ENCODE measurements at places on chromosomes 2 and 18.

- no peak for DNase-seq
Measured at GRCh38 chr2:160387558-160388262, 105.9 kb downstream of the RBMS1 start.

- no peak for DNase-seq
Measured at GRCh38 chr18:58009166-58009565, 34.9 kb upstream of the NEDD4L start.

- no peak for DNase-seq
Measured at GRCh38 chr2:190763901-190764514, 115.1 kb downstream of the NAB1 start.

DNA sequence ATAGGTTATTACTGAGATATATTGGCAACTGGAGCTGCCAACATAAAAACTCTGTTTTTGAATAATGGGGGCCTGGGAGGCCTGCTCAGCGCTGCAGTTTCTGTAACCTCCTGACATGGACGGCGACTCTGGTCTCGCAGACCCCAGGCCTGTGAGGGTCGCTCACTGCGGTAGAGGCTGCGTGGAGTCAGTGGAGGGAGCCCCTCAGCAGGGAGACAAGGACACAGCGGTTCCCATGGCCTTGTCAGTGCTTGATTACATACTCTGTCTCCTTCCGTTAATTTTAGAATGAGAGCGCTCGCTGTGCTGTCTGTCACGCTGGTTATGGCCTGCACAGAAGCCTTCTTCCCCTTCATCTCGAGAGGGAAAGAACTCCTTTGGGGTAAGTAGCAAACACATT lies 858 bp downstream of the TPO start:
- no peak for DNase-seq

GRCh38 chr2:145290986-145291385 lies 771.1 kb upstream of the ZEB2 start:
- no peak for DNase-seq

DNA sequence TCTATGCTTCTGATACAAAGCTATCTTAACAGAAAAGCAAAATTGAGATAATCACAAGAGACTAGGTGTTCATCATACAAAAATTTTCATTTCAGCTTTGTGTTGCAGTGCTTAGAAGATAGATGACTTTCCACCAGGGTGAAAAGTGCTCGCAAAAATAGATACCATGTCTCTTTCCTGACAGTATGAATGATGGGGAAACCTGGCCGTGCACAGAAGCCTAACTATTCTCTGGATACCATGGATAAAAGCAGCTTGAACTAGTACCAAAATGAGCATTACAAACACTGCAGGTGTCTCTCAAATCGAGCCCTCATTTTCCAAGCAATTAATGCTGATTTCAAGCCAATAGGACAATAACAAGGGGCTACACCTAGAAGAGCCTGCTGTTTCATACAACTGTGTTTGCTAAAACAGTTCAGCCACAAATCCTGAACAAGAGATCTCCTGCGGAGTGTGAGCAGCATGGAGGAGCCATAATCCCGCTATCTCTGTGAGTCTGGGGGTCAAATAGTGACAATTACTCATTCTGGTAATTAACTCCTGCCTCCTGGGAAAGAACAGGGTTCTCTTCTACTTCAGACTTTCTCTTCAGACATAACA lies 507.6 kb downstream of the PID1 start:
- no peak for DNase-seq

- peak; percentile 35 for DNase-seq
Measured at GRCh38 chr2:101698014-101698843, 722 bp downstream of the MAP4K4 start.

- DNase-seq, result no peak
Measured at GRCh38 chr2:44836174-44836573, 105.3 kb upstream of the SIX3 start.

DNA sequence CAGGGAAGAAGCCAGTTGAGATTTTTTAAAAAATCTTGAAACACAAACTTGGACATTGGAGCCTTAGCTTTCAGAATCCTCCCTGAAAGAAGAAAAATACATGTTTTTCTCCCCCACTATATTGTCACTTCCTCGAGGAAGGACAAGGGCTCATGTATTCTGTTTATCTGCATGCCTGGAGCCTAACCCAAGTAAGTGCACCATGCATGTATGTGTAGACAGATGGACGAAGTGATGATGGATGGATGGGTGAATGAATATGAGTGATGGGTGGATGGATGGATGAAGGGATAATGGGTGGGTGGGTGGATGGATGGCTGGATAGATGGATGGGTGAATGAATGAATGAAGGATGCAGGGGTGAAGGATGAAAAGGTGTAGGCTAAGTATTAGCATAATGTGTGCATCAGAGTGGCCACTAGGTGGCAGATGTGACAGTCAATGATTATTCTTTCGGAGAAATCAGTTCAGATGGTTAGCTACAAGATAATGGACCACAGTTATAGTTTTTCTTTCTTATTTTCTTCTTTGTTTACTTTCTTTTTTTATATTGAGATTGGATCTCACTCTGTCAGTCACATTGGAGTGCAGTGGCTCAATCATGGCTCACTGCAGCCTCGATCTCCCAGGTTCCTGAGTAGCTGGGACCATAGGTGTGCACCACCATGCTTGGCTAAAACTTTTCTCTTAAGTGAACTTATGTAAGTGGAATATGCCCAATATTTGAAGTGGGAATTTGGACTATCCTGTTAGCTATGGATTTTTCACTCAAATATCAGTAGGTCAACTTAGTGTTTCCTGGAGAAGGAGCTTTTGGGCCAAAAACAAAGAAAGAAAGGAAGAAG lies 18.5 kb upstream of the CCDC93 start:
- peak; percentile 40 for DNase-seq
